ACHN (cell line): ENCODE measurements at places on chromosomes 3 and 15.

- no peak for DNase-seq
Observed at GRCh38 chr3:197471221-197472010, 84.4 kb downstream of the BDH1 start.

- no peak for DNase-seq
Observed at GRCh38 chr3:31659246-31659645, 126.5 kb downstream of the STT3B start.

DNA sequence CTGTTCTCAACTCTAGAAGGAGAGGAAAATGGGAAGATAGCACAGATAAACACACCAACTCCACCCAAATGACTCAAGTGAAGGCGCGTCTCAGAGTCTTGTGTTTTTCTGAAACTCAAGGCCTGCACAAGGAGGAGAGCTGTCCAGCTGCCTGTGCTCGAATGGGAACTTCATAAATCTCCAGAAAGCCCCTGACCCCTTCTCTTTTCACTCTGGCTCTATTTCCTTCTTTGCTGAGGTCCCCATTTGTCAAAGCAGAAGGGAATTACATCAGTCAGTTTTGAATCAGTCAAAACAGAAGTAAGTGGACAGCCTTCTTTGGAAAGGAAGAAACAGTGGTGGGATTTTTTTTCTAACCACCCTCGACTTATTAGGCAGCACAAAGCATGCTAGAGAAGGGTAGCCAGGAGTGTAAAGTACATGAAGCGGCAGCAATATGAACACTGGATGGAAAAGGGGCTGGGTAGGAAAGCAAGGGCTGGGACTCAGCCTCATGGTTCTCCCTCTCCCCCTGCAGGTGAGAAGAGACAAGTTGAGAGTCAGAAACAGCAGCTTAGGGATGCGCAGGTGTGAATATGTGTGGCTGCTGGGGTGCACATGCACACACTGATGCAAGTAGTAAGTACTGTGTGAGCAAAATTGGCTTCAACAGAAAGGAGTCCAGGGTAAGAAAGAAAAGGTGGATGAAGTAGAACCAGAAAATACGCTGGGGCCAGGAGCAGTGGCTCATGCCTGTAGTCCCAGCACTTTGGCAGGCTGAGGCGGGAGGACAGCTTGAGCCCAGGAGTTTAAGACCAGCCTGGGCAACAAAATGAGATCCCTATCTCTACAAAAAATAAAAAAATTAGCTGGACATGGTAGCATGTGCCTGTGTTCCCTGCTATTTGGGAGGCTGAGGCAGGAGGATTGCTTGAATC lies 36.6 kb upstream of the MAGEF1 start:
- peak; percentile 5 for DNase-seq

- DNase-seq: no peak
Observed at GRCh38 chr15:101482526-101483371, 6.8 kb downstream of the PCSK6 start.

DNA sequence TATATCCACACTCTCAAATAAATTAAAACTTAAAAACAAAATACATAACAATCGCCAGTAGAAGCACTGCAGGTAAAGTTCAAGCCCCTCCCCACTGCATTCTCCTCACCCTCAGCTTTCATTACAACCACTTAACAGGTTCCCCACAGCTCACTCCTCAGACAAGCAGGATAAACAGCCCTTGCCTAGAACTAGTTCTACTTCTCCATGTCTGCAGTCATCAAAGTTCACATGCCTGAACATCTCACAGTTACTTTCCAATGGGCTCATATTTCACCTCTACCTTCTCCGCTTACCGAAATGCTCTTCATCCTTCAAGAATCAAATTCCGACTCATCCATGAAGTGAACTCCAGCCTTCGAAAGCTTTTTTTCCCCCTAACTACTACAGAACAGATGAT lies 4.1 kb downstream of the YEATS2 start:
- no peak for DNase-seq

- DNase-seq: no peak
Observed at GRCh38 chr3:159253860-159254259, 452.0 kb downstream of the MFSD1 start.

- no peak for DNase-seq
Observed at GRCh38 chr15:41984622-41985021, 12.3 kb upstream of the EHD4 start.

GRCh38 chr15:67147396-67147949 lies 82.1 kb downstream of the SMAD3 start:
- DNase-seq: no peak

DNA sequence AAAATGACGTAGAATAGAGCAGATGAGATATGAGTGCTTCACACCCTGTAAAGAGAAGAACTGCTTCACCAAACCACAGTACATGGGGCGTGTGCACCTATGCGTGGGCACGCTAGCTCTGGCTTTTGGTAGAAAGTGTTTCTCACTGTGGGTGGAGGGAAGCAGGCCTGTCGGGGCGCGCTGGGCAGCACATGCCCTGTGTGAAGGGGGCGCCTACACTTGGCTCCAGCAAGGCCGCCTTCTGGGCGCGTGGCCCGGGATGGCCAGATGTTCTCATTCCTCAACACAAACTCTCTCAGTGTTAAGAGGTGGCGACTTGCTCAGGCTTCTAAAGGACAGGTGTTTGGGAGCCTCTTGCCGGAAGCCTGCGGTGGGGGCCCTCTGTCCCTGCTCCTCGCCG lies 90.0 kb downstream of the FBLN2 start:
- no peak for DNase-seq

DNA sequence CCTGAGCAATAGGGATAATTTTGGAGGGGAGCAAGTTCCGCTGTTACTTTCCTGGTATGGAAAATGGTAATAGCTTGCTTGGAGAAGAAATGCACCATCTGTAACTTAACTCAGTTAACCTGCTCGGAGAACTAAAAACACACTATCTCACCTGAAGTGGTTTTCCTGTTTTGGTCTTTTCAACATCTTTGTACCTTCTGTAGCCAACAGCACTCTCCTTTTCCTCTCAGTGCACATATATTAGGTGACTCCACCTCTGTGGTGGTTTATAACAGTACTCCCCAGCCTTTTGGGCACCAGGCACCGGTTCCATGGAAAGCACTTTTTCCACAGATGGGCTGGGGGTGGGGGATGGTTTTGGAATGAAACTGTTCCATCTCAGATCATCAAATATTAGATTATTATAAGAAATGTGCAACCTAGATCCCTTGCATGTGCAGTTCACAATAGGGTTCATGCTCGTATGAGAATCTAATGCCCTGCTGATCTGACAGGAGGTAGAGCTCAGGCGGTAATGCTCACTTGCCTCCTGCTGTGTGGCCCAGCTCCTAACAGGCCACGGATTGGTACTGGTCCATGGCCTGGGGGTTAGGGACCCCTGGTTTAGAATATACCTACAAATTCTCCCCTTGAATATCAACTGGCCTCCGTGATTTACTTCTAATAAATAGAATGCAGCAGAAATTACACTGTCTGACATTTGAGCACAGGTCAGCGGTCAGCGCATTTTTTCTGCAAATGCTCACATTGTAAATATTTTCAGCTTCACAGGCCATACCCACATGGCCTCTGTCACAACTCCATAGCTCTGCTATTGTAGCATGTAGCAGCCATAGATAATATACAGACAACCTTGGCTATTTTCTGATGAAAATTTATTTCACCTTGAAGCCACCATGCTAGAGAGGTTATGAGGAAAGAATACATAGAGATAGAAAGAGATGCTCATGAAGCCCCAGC lies 83.8 kb upstream of the SUCLG2 start:
- no peak for DNase-seq

GRCh38 chr15:101526021-101526420 lies 36.5 kb upstream of the PCSK6 start:
- no peak for DNase-seq

DNA sequence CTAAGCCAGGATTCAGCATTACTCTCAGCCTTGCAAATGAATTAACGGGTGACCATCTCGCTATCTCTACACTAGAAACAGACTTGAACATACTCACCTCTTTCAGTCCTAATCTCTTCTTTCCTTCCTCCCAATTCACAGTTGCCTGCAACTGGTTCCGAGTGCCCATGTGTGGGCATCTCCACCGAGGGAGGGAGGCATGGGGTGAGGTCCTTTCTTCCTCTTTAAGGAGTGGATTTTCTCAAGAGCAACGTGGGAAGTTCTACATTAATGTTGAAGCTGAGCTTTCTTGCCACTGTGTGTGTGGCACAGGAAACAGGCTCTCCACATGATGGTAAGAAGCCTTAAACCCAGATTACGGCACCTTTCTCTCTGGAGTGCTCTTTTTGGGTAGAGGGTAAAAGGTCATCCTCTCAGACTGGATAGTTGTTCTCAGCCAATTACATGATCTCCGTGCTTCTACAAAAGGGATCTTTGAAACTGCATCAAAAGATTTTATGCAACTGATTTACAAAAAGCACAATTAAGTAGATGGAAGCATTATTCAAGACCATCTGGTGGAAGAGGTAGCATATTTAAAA lies 286.8 kb upstream of the NR2F2 start:
- no peak for DNase-seq

DNA sequence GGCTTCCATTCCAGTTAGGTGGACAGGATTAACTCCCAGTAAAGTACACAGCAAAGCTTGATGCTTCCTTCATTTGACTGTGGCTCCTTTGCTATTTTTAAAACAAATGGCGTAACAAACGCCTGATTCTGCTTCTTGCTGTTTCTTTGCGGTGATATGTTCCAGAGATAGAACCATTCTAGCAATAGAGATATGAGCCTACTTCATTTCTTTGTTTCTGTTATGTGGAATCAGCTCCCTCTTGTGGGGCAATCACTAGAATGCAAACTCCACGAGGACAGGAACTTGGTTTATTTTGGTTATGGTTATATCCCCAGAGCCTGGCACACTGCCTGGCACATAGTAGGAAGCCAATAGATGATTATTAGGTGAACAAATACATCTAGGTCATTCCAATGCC lies 122.6 kb upstream of the SLC6A11 start:
- DNase-seq: no peak

GRCh38 chr3:126358816-126359181 lies 1.6 kb upstream of the KLF15 start:
- no peak for DNase-seq

- no peak for DNase-seq
Observed at GRCh38 chr3:90011131-90011530, 903.7 kb downstream of the EPHA3 start.

GRCh38 chr15:70400766-70401541 lies 303.2 kb upstream of the TLE3 start:
- no peak for DNase-seq

GRCh38 chr15:77832874-77833273 lies 200.2 kb upstream of the LINGO1 start:
- DNase-seq: no peak

GRCh38 chr3:159887911-159888310 lies 100.7 kb upstream of the IL12A start:
- no peak for DNase-seq

DNA sequence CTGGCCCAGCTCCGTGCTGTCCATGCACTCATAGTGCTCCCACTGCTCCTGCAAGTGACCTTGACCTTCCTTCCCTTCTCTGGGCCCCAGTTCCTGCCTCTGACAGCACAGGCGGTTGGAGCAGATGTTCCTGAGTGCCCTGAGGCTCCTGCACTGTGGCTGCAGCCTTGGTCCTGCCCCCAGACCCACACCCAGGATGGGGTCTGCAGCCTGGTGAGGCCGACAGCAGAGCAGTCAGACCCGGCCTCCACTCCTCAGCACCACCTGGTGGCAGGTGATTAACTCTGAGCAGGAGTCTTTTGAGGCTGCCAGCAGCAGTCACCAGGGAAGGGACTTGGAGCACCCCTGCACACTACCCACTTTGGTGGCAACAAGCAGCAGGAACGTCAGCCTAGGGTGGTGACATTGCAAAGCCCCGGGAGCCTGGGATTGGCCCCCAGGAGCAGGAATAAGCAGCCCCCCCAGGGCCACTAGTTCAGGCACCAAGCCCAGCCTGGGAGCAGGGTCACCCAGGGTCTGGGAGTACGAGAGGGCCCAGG lies 64.6 kb downstream of the CYP11A1 start:
- DNase-seq: peak; percentile 38

- no peak for DNase-seq
Observed at GRCh38 chr3:55855311-55855710, 368.2 kb upstream of the WNT5A start.

- DNase-seq: no peak
Observed at GRCh38 chr3:16255726-16256125, 9.0 kb downstream of the DPH3 start.

- DNase-seq: no peak
Observed at GRCh38 chr15:49382394-49382793, 40.6 kb upstream of the FGF7 start.

GRCh38 chr15:50128266-50128665 lies 9.2 kb upstream of the ATP8B4 start:
- DNase-seq: no peak

DNA sequence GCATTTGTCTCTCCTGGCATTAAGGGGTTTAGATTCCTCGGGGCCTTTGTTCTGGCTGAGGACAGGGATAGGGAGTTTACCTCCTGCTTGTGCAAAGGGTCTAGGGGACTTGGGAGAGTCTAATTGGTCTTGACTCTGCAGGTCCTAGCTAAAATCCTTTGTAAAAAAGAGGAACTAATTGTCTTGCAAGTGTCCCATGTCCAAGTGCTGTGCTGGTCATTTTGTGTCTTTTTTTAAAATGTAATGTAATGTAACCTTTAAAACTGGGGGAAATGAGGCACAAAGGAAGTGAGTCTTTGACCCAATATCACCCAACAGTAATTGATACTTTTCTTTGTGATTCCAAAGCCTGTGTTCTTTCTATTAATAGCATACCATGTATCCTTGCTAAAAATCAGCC lies 14.9 kb upstream of the C3orf80 start:
- DNase-seq: no peak

DNA sequence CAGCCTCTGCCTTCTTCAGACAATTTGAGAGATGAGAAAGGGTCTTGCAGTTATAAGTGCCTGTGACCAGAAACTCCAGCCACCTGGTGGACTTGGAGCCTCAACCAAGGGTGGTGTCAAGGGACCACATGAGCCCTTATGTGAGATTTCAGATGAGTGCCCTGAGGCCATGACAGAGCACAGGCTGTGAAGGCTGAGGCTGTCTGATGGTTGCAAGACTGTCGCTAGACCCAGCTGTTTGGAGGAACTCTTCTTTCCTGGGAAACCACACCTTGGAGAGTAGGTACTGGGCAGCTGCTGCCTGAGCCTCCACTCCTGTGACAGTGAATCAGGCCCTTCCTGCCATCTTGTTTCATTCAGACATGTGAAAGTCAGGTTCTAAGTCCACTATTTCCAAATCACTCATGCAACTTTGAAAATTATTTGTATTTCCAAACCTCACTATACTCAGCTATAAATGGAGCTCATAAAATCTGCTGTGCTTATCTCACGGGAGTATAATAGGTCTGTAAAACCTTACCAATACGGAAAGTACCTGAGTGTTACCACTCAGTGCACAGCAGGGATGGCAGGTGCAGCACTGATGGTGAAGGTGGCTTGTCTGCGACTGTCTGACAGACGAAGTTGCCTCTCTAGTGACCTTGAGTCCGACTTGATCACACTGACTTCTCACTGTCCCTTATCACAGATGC lies 99.4 kb downstream of the RPL39L start:
- no peak for DNase-seq

GRCh38 chr3:128374746-128375445 lies 91.8 kb downstream of the DNAJB8 start:
- DNase-seq: no peak

- no peak for DNase-seq
Observed at GRCh38 chr3:98806521-98806920, 43.4 kb downstream of the ST3GAL6 start.
